Stimulated activated CD4-positive, alpha-beta T cell treated with anti-CD3 and anti-CD28 coated beads, TNF-alpha, amount 100 ng/mL, for 4 hours (primary cell): ENCODE measurements at places on chromosomes 5 and 9.

- no peak for DNase-seq
Observed at GRCh38 chr5:107743373-107744000, 72.8 kb upstream of the EFNA5 start.

DNA sequence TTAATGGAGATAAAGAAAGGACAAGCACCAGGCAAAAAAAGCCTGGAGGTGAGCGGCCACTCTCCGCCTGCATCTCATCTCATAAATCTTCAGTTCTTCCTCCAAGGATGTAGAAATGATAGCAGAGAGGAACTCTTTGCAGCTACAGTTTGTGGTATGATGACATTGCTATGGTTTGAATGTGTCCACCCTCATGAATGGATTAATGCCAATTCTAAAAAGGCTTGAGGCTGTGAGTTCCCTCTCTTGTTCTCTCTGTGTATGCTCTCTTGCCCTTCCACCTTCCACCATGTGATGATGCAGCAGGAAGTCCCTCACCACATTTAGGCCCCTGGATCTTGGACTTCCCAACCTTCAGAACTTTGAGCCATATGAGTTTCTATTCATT, 126.4 kb downstream of the SPOCK1 start:
- DNase-seq, result no peak

GRCh38 chr5:131607418-131607817, 27.6 kb downstream of the RAPGEF6 start:
- DNase-seq, result no peak

DNA sequence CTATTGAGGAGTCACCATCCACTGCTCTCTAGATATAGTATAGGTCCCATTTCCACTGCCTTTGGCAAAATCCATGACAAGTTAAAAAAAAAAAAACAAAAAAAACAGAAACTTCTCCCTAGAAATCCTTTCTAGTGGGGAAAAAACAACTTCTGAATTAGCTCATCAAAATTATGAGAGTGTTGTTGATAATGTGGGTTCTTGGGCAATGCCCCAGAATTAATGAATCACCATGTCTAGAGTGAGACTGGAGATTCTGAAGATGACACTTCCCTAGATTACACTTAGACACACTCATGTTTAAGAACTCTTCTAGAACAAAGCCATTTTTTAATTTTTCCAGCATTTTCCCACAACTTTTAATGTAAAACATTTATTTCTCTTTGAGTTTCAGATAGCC, 728.0 kb upstream of the C9orf72 start:
- no peak for DNase-seq

DNA sequence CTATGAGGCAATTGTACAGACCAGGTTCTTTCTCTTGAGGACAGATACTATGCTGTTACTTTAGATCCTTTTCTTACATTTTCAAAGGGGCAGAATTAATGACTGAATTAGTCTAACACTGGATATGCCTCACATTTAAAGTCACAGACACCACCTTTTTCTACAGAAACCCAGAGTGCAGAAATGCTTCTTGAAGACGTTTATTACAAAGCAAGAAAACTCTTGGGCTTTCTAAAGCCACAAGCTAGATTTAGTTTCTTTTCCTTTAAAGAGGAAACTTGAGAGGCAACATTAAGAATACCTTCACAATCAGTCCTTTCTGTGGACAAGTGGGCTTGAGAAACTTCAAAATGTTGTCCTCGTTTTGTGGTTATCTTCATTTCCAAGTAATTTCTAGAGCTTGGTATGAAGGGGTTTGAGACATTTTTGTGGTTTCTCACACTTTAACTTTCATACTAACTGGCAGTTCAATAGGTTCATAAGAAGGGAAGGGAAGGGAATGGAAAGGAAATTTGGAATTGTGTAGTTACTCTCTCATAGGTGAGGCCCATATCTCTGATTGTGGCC, 527.4 kb downstream of the RASEF start:
- DNase-seq, result no peak

DNA sequence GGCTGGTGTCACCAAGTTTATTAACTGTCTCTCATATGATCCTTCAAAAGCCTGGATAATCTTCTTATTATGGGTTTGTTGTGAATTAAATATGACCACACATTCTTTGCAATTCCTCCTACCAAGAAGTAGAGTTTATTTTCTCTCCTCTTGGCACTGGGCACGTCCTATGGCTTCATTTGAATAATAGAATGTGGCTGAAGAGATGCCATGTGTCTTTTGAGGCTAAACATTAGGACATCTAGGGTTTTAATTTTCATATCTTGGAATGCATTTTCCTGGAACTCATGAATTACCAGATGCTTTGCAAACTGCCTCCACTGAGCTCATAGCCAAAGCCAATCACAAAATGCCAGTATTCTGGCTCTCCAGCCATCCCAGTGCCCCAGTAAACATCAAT, 19.9 kb upstream of the SCGB3A2 start:
- no peak for DNase-seq

- DNase-seq, result no peak
Observed at GRCh38 chr9:119264165-119264564, 105.1 kb downstream of the BRINP1 start.

DNA sequence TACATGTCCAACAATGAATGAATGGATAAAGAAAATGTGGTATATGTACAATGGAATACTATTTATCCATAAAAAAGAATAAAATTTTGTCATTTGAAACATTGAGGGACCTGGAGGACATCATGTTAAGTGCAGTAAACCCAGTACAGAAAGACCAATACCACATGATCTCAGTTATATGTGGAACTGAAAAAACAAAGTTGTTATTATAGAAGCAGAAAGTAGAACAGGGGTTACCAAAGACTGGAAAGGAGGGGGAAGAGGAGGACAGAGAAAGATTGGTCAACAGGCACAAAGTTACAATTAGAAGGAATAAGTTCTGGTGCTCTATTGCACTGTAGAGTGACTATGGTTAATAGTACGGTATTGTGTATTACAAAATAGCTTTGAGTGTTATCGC, 233.8 kb downstream of the SEMA6A start:
- DNase-seq, result no peak

- DNase-seq, result no peak
Observed at GRCh38 chr5:131396015-131396414, 132.2 kb downstream of the CDC42SE2 start.

DNA sequence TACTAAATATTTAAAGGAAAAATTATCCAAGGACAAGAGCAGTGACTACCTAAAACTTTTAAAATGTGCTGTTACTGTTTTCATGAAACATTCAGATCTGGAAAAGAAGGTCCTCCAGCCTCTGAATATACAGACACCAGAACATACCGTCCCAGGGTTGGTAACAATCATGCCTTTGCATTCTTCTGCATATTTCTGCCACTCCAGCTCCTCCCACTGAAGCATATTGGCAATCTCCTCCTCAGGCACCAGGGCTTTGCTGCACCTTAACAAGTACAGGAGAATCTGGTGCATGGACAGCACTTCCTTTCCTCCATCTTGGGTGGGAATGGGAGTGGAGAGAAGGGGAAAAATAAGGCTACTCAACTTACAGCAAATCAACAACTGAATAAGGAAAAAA, 60.0 kb downstream of the DROSHA start:
- DNase-seq, result no peak
